ENCODE measurements at places on chromosomes 3 and 15.

- DNase-seq = no peak
Observed at GRCh38 chr3:99407257-99407656, 231.1 kb upstream of the COL8A1 start.

- no peak for DNase-seq
Observed at GRCh38 chr15:50180091-50180490, 1.9 kb upstream of the SLC27A2 start.

DNA sequence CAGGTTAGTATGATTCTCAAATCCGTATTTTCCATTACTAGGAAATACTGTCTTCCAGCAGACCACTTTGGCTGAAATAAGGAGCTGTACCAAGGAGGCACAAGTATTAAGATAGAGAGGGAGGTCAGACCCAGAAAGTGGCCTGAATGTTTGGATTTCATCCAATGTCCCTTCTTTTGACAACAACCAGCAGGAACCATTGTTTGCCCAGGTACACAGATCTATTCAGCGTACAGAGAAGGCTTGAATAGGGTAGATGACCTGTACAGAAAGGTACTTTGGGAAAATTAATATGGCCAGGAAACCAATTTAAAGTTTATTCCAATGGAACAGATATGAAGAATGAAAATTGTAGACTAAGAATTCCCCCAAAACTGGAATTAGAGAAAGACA, 12.6 kb downstream of the MTHFS start:
- no peak for DNase-seq

- DNase-seq = no peak
Observed at GRCh38 chr3:45927881-45928280, 15.4 kb upstream of the CXCR6 start.

GRCh38 chr15:68285259-68285980, 7.9 kb downstream of the FEM1B start:
- no peak for DNase-seq

- no peak for DNase-seq
Observed at GRCh38 chr3:138914870-138915502, 32.0 kb downstream of the FOXL2 start.

- DNase-seq = no peak
Observed at GRCh38 chr3:126996905-126997304, 14.0 kb downstream of the PLXNA1 start.

- no peak for DNase-seq
Observed at GRCh38 chr15:67199881-67200763, 54.3 kb downstream of the AAGAB start.

DNA sequence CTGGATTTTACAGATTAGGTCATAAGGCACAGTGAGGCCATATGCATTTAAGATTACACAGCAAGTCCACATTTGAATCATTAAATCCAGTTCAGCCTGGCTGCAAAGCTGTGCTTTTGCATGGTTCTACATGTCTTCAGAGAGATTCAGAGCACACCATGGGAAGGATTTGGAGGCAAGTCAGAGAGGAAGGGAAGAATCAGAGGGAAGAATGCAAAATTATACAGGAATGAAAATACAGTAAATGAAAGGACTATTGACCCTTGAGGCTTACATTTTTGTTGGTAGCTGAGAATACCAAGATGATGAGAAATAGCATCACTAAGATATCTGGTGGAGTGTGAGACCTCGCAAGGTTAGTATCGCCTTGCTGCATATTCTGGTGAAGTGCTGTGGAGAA, 13.9 kb downstream of the FILIP1L start:
- DNase-seq = no peak

GRCh38 chr3:112508860-112509259, 9.6 kb upstream of the BTLA start:
- DNase-seq = no peak

DNA sequence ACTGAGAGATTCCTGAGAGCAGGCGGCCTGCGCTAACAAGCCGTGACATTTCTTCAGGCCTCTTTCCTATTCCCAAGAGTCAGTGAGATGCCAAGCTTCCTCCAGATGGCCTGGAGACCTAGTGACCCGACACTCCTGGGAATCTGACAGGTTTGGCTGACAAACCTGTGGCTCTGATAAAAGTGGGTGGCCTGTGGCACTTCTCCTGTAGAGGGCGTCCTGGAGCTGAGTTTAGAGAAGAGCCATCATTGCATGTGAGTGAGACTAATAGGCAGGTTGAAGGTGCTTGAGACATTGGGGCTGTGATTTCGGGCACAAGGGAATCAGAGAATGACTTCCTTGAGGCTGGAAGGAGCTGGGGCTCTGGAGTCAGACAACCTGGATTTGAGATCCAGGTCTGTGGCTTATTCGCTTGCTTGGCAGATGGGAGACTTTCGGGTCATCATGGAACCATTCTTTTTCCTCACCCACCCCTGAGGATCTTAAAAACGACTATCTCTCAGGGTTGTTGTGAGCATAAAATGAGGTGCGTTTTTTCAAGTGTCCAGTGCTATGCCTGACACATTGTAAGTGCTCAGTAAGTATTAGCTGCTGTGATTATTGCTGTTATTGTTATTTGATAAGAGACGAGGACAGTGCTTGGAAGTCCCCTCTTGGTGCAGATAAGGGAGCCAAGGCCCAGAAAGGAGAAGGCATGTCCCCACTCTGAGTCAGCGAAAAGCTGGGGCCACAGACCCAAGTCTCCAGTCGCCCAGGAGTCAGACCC, 77.2 kb downstream of the SCN10A start:
- DNase-seq = no peak

Data from T-helper 9 cell (primary cell).